ENCODE measurements at places on chromosomes 4 and X.

- DNase-seq, result no peak
These were observed 27.3 kb upstream of the FBXW7 start for GRCh38 chr4:152563209-152563608.

DNA sequence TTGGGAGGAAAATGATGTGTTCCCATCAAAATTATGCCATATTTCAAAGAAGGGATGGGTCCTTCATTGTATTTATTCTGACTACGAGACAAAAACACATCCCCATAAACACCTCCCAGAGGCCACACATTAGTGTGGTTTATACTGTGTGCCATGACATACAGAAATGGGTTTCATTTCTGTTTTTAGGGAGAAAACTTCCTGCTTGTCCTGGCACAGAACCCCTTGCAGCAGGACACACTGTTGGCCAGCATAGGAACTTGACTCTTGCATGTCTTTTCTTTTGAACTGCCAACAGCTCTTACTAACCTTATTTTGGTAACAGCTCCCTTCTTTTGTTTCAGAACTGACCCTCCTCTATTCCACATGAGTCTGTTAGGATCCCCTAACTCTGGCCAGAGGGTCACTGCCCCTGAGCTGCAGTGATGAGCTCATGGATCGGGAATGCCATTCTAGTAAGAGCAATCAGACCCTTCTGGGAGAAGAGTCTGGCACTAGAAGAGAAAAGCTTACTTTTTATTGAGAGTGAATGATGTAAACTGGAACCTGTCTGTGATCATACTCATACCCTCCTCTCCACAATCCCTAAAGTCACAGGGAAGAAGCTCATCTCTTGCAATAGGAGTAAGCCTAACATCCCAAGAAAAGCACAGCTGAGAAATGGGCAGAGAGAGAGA lies 86.4 kb downstream of the SMIM20 start:
- DNase-seq, result no peak

DNA sequence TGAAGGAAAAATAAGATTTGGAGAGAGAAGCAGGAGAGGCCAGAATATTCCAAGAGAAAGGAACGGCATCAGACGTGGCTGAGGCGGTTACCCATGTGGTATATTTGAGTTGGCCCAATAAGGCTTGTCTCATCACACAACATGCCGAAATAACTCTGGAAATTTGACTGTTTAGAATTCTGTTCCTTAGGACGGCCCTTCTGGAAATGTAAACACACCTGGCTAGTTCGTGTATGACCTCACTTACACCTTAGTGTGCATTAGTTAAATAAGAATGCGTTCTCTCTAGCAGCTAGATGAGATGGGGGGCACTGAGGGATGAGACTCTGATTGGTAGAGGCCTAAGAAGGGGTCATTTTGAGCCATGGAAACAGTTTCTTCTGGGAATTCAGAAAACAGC lies 33.2 kb upstream of the PLAC1 start:
- DNase-seq, result no peak

GRCh38 chrX:134803060-134803459 lies 144.8 kb upstream of the PLAC1 start:
- no peak for DNase-seq
